Endodermal cell (in vitro differentiated cells): ENCODE measurements at places on chromosomes 16 and 17. TPM values are rescaled to one million over a fixed set of nuclear protein-coding genes. Genes with fewer than 3 reads are reported as not detected.
A peak's percentile ranks its signal among the peaks of the same experiment; 100 is the strongest.

- no peak for DNase-seq
Measured at GRCh38 chr17:56177361-56177760, 24.1 kb downstream of the ANKFN1 start.

GRCh38 chr17:34797720-34798119, 163.5 kb downstream of the CCT6B start:
- peak; percentile 97 for DNase-seq

GRCh38 chr17:34519282-34519681, 60.1 kb upstream of the TMEM132E start:
- peak; percentile 94 for DNase-seq

DNA sequence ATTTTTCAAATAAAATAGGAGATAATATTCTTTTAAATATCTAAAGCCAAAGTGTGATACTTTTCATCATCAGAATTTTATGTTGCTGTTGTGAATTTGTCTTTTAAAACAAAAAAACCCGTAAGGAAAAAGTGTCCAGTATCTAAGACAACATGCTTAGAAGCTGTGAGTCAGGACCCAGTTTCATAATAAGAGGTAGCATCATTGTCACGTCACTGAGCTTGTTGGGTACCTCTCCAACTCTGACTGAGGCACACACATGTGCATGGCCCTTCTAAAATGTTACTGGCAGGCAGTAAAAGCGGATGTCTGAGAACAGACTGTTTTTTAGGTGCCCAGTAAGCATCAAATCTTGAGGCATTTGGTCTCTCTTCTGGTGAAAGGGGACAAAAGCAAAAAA, 2.5 kb downstream of the CIAPIN1 start:
- DNase-seq: no peak

DNA sequence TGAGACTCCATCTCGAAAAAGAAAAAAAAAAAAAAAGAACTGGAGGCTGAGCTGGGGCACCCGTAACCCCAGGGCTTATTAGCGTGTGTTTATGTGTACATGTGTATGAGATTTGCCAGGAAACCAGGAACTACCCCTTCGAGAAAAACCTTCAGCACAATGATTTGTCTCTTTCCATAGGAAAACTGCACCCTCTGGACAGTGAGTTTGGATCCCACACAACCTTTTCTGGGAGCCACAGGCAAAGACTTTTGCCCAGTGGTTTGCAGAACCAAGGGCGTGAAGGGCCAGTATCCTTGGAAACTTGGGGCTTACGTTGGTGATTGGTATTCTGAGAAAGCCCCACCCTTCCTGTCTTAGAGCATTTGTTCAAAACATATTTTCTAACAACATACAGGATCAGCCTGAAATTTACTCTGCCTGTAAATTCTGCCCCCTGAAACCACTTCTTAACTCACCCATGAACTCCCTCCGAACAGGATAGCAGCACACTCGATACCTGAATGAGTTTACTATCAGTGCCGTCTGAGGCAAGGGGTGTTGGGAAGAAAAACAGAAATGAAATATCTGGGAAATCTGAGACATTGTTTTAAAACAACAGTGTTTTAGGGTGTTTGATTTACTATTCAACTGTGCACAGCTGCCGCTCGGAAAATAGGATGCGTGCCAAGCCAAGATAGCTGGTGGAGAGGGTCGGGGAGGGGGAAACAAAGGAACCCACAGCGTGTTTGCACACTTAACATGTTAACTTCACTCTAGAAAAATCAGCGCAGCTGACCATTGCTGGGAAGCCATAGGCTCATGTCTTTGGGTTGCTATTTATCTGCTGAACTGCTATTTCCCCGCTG, 40.2 kb upstream of the MAF start:
- no peak for DNase-seq

DNA sequence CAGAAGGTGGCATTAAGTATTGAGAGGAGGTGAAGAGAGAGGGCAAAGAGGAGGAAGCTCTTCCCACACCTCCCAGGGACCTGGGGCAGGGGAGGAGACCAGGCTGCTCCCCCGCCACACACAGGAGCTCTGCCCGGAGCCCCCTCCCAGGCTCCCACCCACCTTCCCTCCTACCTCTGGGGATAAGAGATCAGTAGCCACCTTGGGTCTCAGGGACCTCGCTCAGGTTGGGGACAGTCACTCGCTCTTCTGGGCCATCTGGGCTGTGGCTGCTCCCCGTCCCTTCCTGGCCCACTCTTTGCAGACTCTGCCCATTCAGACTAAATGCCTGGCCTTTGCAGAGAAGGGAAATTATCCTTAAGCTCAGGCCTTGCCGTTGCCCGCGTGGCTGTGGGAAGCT, 14.9 kb upstream of the C16orf74 start:
- no peak for DNase-seq

- peak; percentile 80 for DNase-seq
Measured at GRCh38 chr17:44568945-44569858, 11.9 kb downstream of the FZD2 start.

The CHST6 gene
- total RNA-seq: 11.9 to 16.4 TPM (median 15.9 TPM) in 3 replicates

The GAS7 gene
- total RNA-seq: 8.2 to 8.6 TPM (median 8.5 TPM) in 3 replicates
